Activated gamma-delta T cell treated with anti-CD3 and anti-CD28 coated beads, Interleukin-2, amount 50 U/mL, for 16 hours (primary cell): ENCODE measurements at places on chromosomes 1 and 21.
A peak's percentile ranks its signal among the peaks of the same experiment; 100 is the strongest.

DNA sequence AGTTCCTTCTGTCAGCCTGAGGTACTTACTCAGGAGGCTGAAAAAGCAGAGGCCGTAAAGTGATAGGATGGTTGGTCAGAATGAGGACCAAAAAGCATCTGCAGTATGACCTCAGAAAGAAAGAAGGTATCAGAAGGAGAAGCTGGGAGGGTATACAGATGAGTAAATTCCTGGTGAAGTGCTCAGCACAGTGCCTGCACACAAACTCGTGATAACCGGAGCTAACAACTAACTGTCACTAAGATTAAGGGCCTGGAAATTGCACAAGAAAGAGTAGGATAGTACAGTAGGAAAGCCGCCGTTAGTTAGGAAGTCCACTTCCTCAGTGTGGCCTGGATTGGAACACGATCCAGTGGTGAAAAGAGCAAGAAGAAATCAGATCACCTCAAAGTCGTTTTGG lies 62.6 kb downstream of the VPS26C start:
- no peak for DNase-seq

DNA sequence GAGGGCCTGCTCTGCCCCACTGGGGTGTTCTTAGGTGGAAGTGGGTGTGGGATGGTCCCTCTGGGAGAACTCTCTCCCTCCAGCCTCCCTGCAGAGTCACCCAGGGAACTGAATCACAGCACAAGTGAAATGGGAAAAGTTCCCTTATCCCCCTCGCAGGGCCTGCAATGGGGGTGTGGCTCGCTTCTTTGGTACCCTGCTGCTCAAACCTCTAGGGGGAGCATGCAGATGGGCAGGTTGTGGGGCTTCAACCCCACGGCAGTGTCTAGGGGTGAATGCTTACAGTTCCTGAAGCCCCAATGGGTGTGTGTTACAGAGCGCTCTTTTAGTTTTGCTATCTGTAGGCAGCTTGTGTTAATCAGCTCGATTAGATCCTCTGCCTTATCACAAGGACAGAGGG lies 59.0 kb upstream of the TINAGL1 start:
- DNase-seq, result no peak

DNA sequence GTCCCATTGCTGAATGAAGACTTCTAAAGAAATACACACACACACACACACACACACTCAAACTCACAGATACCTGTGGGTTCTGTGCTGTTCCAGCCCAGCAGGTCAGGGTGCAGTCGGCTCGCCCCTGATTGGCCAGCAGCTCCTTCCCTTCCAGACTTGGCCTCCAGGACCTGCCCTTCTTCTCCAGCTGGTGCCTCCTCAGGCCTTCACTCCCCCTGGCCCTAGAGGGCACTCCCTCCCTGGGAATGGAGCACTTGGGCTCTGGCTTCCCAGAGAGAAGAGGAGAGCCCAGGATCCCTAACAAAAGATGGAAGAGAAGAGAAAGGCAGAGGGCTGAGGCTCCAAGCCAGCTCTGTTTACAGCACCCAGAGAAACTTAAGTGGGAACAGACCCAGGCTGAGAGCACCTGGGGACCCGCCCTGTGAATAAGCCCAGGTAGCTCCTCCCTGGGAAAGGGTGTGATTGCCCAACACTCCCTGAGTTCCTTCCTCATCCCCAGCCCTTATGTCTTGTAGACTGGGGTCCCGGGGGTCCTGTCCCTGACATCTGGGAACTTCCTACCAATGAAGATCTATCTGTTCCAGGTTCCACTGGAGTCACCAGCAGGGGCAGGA lies at the start of gene PGLYRP3:
Gene PGLYRP3, minus strand, starts transcription at position 383 of the 617 bp plus-strand sequence. CDS start 2,287 bp downstream, outside the sequence.
- no peak for DNase-seq

DNA sequence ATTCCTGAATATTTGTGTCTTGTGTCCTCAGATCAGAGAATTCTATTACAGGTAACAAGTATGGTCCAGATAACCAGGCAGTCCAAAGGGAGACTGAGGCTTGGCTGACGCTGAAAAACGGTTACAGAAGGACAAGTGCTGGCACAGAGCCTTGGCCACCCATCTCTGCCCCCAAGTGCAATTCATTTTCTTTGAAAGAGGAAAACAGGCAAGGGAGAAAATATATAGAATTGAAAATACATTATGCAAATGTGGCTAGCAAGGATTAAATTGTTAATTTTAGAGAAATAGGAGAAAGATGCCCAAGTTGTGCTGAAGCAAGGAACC lies 1.2 kb downstream of the SORT1 start:
- DNase-seq, result no peak

DNA sequence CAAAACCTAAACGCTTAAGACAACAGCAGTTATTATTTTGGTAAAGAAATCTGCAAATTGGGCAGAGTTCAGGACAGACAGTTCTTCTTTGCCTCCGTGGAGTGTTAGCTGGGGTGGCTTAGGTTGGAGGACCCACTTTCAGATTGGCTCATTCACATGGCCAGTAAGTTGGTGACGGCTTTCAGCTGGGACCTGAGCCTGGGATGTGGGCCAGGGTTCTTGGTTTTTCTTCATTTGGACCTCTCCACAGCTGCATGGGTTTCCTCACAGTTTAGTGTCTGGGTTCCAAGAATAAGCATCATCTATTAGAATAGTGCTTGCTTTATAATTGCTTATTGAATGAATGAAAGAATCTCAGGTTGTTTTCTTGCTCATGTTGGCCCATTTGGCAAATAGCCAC lies 72.2 kb downstream of the ATF6 start:
- no peak for DNase-seq

DNA sequence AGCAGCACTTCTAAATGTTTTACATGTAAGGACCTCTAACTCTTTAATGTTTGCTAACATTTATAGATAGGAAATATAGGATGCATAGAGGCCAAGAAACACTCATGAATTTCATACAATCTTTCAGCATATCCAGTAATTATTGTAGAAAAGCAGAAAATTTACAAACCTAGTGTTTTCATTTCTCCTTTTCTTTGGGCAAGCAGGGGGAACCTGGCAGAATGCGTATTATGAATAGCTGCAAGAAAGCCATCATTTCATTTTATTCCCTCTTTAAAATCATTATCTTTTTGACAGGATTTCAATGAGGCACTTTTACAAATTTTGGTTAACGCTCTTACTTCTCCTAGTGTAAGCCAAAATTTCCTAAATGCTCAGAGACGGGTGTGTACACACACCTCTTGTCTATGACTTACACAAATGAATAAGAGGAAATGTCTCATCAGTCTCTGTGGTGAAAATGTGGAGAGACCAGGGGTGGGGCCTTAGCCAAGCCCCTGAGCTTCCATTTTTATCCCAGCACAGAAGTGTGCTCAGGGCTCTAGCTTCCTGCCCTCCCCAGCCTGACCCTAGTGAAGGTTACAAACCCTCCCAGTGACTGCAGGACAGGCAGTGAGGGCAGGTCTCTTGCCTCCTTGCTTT lies 91.6 kb downstream of the LRRC8C start:
- DNase-seq, result peak; percentile 22
